ENCODE measurements at places on chromosomes 7 and 10.

DNA sequence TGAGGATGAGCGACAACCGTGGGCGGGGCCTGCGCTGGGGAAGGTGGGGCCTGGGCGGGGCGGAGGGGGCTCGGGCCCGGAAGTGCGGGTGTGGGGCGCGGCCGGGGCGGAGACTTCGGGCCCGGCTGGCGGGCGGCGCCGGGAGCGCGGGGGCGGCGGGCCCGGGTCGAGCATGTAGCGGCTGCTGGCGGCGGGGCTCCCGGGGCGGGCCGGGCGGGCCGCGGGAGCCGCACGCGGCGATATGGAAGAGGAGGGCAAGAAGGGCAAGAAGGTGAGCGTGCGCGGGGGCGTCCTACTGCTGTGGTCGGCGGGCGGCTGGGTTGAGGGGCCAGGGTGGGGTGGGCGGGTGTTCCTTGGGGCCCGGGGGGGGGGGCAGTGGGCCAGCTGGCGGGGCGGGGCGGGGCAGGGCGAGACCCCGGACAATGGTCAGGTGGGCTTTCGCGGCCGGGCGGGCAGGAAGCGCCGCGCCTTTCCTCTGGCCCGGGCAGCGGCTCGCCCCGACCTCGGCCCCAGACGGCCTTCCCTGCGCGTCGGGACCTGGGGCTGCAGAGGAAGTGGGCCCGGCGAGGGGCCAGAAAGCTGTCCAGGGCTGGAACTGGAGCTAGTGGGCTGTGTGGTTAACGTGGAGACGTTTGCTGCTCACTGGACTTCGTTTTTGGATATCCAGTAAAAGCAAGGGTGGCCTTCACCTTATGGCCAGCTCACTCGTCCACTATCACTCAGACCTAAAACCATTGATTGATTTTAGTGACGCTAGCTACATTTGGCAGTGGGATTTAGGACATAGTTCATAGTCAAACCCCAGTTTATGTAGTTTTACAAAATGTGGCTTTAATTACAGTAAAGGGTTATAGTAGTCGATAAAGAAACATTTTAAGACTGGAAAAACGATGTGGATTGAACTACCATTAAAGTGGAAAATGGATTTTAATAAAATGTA is at the start of gene CCM2:
Gene CCM2, plus strand, starts transcription at position 109 of the 940 bp plus-strand sequence. Its CDS starts 133 bp downstream, at position 242.
- DNase-seq, result peak; percentile 63

GRCh38 chr7:120831260-120831659 is 26.7 kb downstream of the TSPAN12 start:
- no peak for DNase-seq

GRCh38 chr7:8131694-8132605 is 130.0 kb downstream of the ICA1 start:
- DNase-seq, result no peak

DNA sequence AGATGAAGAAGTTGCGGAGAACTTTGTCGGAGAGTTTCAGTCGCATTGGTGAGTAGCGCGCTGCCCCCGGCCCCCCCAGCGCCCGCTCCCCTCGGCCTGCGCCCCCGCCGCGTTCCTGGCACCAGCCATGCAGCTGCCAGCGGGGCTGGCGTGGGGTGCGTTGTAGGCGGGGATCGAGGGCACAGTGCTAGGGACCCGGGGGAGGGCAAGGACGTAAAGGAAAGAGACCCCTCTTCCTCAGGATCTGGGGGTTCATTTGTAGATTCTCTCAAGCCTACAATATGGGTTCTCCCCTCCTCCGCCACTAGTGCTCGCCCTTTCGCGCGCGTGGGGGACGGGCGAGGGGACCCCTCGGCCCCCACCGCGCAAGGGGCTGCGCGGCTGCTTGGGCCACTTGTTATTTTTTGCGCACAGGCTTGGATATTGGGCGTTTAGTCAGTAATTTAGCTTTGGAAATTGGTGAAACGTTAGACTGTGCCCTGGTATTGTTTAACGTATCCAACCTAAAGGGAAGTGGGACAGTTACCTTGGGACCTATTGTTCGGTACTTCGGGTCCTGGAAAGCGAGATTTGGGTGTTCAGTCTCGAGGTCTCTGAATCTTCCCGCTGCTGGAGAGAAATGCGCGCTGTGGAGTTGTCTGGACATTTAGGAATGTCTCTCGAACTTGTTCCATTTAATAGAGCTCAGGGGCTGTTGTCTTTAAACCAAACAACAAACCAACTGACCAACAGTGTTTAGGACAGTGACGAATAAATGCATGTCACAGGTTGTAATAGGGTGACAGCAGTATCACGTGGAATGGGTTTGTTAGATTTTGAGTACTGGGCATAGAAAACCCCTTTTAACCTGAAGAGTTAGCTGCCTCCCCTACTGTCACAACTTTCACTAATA is 796 bp downstream of the CDK14 start:
- DNase-seq, result peak; percentile 17

- no peak for DNase-seq
These were observed 369.7 kb upstream of the AKR1E2 start for GRCh38 chr10:4456279-4456678.

- no peak for DNase-seq
These were observed 11.4 kb downstream of the CDK6 start for GRCh38 chr7:92824901-92825480.

GRCh38 chr7:152132812-152133211 is 107.3 kb downstream of the GALNT11 start:
- DNase-seq, result no peak

GRCh38 chr10:75916906-75917305 is 485.5 kb downstream of the LRMDA start:
- no peak for DNase-seq

GRCh38 chr10:73876566-73876965 is 2.2 kb upstream of the CAMK2G start:
- no peak for DNase-seq

DNA sequence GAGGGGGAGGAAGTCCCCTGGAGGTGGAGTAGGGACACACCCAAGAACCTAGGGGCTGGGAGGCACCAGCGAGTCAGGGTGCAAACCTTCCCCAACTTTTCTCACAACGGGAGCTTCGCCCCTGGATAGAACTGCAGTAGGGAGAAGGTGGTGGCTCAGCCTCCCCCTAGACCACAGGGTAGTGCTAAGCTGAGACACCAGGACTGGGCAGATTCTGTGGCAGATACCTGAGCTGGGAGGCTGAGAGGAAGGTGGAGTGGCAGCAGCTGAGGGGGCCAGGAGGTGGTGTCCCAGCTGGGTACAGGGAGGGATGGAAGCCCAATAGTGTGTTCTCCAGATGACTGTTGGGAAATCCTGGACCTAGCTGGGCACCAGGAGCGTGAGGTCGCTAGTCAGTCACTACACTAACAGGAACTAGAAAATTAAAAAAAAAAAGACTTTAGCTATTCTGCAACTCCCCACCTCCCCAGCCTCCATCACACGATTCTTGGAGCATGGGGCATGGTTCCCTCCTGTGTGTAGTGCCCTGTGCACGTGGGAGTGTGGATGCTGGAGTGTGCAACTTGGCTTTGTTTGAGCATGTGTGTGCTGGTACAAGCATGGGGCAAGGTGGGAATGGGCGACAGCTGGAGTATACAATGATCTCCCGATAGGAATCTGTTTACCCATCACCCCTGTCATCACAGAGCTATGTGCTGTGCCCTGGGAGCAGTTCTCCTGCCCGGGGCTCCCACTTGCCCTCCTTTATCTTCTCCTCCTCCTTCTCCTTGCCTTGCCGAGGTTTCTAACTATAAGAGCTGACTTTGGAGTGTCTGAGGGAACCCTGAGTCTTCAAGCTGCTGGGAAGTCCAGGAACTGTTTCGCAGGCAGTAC is 8.8 kb upstream of the TRPV6 start:
- no peak for DNase-seq

DNA sequence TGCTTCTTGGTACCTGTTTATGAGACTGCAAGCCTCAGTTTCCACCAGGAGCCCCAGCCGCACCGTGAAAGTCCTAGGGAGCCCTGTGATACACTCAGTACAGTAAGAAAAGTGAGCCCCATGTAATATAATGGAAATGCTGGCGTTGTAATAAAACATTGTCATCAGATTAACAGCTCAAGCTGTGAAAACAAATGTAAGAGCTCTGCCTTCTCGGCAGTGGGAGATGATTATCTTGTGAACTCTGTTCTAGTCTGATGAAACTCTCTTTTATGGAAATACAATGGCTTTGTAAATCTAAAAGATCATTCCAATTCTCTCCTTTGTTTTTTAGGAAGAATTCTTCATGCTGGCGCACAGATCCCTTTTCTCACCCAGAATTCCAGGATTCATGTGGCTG is 299.9 kb downstream of the ABCA13 start:
- DNase-seq, result no peak

- no peak for DNase-seq
These were observed 13.8 kb upstream of the HOXA2 start for GRCh38 chr7:27116031-27116961.

GRCh38 chr10:112753961-112754411 is 196.1 kb upstream of the TCF7L2 start:
- DNase-seq, result no peak

DNA sequence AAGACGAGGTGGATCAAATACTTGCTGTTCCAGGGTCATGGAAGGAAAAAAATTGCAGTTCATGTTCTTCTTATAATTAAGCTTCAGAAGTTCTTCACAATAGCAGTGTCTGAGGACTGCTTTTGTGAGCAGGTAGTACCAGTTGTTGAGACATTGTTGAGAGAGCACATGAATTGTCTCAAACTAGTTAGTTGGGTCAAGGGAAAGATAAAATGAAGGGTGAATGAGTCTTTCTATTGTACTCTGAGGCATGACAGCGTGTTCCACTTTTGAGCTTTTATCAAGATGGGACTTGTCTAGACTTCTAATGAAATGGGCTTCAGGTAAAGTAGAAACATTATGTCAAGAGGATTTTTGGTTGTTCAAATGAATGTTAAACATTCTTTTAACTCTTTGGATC is 26.0 kb downstream of the KAT6B start:
- no peak for DNase-seq

DNA sequence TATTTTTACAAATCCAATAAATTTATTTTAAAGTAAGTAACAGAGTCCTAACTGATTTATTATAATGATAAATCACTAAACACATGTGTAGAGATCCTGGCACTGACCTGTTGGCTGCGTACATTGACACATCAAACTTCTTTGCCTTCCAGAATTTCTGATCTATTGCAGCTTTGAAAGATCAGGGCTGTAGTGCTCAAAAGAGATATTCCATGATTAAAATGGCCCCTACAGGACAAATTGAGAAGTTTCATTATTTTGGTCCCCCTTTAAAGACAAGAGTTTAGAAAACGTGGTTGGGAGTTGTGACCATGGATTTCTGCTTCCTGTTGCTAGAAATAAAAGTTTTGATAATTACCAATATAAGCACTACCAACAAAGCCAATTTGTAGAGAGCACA is 87.7 kb upstream of the PDK4 start:
- DNase-seq, result no peak

- no peak for DNase-seq
These were observed 3.9 kb downstream of the LMBR1 start for GRCh38 chr7:156889089-156889488.

DNA sequence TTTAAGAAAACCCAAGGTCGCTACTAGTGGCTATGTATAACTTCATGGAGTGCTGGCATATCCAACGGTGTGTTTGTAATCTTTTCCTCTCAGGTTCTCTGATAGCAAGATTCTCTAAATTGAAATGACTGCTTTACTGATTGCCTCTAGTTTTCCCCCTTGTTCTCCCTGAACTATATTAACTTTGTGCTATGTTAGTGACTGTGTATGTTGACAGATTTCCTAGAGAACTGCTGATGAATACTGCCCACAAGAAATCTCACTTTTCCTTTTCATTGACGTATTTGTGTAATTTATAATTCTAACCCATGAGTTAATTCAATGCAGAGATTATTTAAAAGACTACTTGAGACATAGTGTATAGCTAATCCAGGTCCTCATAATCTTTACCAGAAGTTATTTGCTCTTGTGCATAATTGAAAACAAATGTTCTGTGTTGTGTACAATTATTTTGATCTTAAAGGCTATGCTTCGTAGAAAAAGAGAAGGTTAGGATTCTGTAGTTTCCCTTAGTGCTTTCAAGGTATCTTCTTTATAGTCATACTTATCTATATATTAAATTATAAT is 70.6 kb upstream of the GLCCI1 start:
- no peak for DNase-seq

GRCh38 chr10:14025283-14026189 is 305.2 kb downstream of the FRMD4A start:
- DNase-seq, result no peak

- no peak for DNase-seq
These were observed 67.4 kb downstream of the REEP3 start for GRCh38 chr10:63588436-63589167.

DNA sequence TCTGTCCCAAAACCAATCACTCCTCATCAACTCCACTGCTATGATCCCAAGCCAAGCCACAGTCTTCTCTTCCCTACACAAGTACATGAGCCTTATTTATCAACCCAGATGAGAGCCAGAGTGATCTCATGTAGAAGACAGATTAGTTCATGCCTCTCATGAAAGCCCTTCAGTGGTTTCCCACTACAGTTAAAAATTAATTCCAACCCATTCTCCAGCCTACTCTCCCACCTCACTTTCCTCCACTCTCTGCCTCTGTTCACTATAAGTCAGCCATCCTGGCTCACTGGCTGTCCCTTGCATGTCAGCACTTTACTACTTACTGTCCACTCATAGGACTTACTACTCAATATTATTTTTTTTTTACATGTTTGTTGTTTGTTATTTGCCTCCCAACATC is 67.3 kb downstream of the CACUL1 start:
- DNase-seq, result no peak

- no peak for DNase-seq
These were observed 338.0 kb upstream of the MKI67 start for GRCh38 chr10:128463991-128464760.

DNA sequence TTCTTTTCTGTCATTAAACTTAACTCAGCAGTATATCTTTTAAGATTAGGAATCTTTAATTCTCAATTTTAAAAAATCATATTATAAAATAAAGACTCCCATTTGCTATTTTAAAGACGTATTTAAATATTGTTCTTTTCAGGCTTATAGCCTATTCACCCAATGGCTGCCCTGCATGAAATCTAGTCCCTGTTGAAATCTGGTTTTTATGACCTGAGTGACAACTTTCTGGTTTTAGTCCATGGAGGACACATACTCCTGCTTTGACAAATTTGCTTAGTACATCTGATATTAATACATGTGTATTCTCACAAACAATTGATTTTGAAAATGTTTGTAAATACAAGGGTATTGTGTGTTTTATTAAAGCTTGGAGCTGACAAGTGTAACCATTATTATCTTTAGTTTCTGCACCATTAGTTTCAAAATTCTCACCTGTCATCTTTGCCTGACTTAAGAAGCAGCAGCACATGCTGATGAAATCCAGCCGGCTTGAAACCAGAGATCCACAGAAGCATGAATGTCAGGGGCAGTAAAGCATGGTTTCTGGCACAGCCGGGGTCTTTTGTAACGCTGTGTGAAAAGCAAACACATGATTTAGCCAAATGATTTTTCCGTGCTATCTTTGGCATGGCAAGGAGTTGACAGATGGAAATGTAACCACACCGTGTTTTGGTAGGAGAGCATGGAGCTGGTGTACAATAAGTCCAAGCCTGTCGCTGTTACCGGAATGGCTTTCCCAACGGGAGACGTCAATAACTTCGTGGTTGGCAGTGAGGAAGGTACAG is 262.8 kb downstream of the DYNC1I1 start:
- DNase-seq, result no peak

GRCh38 chr10:67663449-67664087 is 32.4 kb downstream of the CTNNA3 start:
- no peak for DNase-seq

Data from activated T-cell treated with anti-CD3 and anti-CD28 coated beads, Interleukin-2, amount 50 U/mL, for 48 hours (primary cell).